ENCODE measurements at places on chromosomes 7 and 10.
A peak's percentile ranks its signal among the peaks of the same experiment; 100 is the strongest.

DNA sequence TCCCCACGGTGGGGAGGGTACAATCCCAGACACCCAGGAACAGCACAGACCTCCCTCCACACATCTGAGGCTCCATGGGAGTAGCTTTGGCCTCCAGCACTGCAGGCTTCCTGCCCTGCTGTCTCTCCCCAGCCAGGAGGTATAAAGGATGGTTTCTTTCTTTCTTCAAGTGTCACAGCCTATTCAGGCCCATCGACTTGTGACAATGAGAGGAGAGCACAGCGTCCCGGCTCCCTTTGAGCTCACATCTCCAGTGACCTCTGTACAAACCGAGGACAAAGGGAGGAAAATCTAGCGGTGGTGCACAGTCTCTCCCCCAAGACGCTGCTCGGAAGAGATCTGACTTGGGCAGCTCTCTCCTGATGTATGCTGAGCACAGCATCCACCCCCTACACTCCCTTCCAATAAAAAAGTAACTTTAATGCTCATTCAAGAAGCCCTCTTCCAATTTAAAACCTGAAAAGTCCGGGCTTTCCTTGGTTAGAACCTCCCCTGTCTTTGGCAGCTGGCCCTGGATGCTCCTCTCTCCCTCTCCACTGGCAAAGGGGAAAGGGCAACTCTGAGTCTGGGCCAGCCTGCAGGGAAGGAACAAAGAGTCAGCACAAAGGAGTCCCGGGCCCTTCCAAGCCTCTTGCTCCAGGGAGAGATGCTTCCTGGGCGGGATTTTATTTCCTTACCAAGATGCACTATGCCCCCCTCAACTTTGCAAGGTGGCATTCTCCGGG lies 18.0 kb downstream of the CHST15 start:
- DNase-seq: no peak

DNA sequence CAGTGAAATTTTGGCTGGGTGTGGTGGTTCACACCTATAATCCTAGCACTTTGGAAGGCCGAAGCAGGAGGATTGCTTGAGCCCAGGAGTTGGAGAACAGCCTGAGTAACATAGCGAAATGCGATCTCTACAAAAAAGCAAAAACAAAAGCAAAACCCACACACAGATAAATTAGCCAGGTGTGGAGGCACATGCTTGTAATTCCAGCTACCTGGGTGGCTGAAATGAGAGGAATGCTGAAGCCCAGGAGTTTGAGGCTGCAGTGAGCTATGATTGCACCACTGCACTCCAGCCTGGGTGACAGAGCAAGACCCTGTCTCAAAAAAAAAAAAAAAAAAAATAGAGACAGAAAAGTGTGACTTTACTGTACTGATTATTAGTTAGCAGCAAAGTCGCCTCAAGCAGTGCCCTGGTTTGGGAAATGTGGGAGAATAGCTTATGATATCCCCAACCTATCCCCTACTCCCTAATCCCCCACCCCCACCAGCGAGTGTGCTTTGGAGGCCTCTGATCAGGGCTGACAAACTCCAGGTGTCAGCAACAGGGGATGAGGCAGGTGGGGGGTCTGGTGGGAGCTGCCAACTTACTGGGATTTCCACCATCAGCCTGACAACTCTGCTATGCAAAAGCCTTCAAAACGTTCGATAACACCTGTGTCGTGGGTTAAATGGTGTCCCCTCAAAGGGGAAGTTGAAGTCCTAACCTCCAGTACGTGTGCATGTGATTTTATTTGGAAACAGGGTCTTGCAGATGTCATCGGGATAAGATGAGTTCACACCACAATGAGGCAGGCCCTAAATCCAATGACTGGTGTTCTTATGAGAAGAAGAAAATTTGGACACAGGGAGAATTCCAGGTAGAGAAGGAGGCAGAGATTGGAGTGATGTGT lies 124.7 kb upstream of the SDK1 start:
- no peak for DNase-seq

- DNase-seq: no peak
These were observed 26.6 kb upstream of the R3HCC1L start for GRCh38 chr10:98107644-98108430.

DNA sequence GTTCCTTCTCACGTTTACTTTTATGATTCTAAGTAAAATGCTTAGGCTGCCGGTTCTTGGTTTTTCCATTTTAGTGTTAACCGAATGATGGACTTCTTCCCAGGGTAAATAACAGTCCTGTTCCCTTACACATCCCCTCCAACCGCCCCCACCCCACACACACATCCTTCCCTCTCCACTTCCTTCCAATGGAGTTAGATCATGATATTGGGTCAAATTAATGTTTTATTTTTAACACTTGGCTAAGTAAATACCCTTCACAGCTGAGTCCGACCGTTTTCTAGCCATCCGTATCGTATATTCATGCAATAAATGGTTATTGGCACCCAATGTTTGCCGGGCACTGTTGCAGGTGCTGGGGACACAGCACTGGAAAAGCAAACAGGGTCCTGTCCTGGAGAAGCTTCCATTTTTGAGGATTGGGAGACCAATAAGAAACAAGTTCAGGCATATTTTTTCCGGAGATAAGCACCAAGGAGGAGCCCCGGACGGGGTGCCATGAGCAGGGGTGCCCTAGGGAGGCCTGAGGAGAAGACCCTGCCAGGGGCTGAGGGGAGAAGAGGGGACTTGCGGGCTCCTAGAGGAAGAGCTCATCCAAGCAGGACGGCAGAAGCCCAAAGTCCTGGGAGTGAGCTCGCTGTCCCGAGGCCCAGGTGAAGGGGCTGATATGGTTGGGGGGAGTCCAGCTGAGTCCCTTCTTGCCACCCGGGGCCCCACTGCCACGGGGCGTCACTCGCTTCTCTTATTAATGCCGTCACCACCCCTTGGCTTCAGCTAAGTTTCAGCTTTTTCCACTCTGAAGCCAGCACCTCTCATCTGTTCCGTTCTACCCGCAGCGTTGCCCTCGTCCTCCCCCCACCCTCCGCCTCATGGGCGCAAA lies 126.0 kb upstream of the RET start:
- DNase-seq: no peak

DNA sequence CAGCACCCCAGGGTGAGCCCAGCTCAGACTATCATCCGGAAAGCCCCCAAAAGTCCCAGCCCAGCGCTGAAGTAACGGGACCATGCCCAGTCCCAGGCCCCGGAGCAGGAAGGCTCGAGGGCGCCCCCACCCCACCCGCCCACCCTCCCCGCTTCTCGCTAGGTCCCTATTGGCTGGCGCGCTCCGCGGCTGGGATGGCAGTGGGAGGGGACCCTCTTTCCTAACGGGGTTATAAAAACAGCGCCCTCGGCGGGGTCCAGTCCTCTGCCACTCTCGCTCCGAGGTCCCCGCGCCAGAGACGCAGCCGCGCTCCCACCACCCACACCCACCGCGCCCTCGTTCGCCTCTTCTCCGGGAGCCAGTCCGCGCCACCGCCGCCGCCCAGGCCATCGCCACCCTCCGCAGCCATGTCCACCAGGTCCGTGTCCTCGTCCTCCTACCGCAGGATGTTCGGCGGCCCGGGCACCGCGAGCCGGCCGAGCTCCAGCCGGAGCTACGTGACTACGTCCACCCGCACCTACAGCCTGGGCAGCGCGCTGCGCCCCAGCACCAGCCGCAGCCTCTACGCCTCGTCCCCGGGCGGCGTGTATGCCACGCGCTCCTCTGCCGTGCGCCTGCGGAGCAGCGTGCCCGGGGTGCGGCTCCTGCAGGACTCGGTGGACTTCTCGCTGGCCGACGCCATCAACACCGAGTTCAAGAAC lies 1.1 kb downstream of the VIM start:
- peak; percentile 9 for DNase-seq

DNA sequence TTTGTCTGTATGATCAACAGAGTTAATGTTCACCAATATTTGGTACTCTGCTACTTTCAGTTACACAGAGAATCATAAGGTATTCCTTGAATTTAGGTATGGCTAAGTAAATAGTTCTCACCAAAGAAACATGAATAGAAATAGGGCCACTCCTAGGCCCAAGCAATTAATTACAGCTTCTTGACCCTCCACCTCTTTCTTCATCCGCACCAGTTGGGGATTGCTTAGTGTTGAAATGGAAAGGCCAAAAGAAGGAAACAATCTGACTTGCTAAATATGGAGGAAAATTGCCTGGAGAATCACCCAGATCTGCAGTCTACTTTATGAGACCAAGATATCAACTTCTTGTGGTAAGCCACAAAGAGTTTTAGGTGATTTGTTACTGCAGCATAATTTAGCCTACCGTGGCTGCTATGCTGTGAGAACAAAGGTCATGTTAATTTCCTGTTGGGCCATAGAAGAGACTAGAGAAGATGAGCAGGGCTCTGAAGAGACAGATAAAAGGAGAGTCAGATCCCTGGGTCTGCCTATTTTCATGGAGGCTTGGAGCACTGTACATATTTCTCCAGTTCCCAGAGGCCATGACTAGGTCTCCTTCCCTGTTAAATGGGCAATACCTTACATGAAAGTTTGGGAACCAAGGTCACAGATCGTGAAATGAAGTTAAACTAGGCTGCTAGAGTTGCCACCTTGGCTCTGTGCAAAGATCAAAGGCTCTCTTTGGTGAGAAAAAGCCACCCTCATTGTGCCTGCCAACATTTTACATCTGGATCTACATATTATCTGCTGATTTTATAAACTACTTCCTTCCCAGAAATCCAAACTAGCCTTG lies 93.3 kb upstream of the GDF10 start:
- DNase-seq: no peak

- no peak for DNase-seq
These were observed 6.0 kb downstream of the TSC22D4 start for GRCh38 chr7:100472854-100473499.

DNA sequence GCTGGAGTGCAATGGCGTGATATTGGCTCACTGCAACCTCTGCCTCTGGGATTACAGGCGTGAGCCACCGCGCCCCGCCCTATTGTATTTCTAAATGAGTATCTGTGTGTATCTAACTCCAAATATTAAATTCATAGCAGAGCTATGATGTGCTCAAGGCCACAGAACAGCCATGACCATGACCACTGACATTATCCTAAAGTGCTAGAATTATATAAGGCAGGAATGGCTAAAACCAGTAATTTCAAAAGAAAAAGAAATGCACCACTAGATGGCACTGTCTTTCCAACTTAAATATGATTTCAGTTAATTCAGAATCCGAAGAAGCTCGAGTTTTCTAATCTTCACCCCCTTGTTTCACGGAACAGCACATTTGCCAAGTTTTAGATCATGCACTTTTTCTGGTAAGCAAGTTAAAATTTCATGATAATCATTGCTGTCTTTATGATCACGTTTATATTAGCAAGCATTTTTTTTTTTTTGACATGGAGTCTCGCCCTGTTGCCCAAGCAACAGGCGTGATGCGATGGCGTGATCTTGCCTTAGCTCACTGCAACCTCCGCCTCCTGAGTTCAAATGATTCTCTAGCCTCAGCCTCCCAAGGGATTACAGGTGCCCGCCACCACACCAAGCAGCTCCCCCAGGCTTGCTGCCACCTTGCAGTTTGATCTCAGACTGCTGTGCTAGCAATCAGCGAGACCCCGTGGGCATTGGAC lies 65.3 kb downstream of the OR13A1 start:
- no peak for DNase-seq

GRCh38 chr7:69754476-69754875 lies 156.2 kb downstream of the AUTS2 start:
- DNase-seq: no peak
